ENCODE measurements at places on chromosomes 5 and 9.

GRCh38 chr5:93072831-93073459 is 508.1 kb downstream of the NR2F1-AS1 start:
- DNase-seq = no peak

DNA sequence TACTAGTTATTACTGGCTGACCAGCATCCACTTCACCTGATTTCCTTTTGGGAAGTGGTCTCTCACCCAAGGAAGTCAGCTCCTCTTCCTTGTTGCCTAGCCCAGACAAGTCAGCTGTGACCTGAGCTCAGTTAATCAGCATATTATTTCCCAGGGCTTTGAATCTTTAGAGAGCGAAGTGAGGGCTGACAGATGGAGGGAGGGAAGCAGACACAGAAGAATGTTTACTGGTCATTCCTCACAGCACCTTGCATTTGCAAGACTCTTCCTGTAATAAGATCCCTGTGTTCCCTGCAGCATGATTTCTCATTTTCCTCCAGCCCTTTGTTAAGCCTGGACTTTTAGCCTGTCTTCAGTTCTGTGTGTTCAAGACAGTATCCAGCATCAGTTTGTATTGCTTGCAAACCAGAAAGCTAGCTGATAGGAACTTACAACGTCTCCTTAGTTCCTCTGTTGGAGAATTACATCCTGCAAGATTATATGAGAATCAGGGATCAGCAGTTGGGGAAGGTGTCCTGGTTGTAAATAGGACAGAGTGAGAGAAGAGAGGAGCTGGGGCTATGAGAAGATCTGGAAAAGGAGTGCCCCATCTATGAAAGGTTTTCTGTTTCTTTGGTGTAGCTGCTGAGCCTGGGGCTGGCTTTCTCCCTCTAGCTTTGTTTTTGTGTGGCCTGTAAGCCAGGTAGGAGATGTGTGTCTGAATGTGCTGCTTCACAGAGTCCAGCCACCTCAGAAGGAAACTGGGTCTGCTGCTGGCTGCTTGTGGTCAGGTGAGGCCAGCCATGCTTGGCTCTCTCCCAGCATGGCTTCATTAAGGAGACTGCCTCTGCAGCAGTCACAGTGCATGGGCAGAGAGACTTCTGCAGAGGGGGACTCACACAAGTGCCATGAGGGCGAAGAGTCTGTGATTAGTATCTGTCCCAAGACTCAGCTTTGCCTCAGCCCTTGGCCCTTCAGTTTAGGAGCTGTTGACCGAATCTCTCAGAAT is 50.3 kb downstream of the MAN2A1 start:
- DNase-seq = no peak

DNA sequence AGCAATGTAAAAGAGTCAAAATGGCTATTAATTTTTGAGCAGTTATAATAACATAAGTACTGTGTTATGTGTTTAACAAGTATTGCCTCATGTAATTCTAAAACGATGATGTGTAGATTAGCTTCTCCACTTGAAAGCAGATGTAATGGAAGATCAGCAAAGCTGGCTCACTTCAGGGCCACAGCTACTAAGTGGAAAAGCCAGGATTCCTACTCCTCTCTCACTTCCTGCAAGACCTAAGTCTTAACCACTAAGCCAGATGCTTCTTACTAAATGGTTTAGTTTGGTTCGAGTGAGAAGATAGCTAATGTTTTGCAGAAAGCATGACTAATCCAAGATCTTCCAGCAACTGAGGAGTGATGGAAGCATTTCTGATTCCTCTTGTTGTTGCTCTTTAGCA is 15.7 kb upstream of the TNC start:
- no peak for DNase-seq

DNA sequence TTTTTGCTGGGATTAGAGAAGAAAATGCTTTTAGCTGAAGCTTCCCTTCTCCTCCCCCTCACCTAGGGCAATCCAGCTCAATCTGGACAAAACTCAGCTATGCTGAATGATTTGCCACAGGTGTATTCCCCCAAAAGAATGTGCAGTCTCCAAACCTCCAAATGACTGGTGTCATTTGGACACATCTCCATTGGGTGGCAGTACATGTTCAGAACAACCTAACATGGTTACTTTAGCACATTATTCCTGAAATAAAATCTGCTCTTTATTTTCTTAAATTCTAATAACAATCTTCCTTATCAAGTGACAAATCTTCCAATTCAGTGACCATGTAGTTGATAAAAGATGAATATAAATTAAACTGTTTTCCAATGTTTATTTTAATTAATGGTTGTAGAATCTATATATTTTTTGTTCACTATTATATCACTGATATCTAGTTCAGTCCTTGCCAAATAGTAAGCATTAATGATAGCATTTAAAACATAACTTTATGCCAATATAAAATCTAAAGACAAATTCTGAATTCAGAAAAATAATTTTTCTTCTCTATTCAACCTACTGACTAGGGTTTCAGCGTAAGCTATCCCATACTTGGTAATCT is 61.3 kb upstream of the MOCS2 start:
- DNase-seq = no peak

DNA sequence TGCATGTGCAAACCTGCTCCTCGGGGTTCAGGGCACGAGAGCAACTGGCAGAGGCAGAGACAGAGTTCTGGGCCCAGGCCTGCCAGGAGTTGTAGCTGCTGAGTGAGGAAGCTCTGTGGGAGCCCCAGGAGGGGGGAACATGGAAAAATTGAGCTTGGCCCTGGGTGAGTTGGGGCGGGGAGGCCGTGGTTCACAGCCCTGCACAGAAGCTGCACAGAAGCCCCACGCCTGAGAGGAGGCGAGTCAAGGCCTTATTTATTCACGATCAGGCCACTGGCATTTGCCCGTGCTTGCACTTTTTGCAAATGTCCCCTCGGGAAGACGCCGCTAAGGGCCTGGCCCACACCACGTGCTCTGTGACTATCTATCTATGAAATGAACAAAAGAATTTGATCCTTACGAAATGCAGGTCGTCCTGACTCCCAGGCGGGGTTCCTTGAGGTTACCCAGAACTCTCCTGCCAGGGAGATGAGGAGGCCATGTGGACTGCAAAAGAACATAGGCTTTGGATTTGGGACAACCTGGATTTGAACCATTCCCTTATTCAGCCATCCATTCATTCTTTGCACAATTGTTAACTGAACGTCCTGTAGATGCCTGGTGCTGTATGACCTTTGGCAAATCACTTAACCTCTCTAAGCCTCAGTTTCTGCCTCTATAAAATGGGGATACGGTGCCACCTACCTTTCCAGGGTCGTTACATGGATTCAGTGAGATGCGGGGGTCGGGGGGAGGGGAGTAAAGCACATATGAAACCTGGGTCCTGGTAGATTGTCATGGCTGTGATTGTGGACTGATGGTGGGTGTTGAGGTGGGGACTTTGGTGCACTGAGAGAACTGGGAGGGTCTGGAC is 17.9 kb downstream of the COL27A1 start:
- DNase-seq = no peak

DNA sequence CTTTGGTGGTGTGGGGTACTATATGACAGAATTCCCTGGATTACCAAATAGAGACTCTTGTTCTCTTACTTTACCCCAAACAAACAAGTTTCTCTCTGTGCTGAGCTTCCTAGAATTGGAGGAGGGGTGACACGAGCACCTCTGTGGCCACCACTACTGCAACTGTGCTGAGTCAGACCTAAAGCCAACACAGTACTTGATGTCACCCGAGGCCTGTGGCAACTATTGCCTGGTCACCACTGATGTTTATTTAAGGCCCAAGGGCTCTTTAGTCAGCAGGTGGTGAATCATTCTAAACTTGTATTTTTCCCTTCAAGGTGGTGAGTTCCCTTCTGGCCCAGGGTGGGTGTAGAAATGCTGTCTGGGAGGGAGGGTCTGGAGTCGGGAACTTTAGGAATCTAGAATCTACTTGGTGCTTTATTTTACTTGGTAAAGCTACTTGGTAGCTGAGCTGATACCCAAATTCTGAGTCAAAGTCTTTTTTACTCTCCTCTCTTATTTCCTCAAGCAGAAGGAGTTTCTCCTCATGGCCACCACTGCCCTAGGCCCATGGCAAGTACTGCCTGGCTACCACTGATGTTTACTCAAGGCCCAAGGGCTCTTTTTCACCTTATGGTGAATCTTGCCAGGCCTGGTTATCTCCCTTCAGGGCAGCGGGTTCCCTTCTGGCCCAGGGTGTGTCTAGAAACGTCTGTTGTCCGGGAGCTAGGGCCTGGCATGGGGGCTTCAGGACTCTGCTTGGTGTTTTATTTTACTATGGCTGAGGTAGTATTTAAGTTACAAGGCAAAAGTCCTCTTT is 9.8 kb downstream of the LURAP1L start:
- no peak for DNase-seq

DNA sequence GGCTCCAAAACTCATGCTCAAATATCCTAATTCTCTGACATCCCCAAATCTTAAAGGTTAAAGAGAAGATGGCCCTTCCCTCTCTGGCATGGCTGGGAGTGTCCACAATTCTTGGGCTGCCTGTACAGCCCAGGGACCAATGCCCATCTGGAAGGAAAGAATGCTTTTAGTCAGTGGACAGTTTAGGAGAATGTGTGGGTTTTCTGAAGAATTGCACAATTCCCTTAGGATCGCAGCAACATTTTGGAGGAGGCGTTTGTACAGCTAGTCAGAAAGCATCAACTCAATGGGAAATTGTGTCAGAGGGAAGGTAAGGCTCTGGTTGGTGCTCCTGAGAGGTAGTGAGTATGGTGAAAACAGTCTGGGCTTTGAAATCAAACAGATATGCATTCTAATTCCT is 15.0 kb downstream of the FAM193B start:
- no peak for DNase-seq

DNA sequence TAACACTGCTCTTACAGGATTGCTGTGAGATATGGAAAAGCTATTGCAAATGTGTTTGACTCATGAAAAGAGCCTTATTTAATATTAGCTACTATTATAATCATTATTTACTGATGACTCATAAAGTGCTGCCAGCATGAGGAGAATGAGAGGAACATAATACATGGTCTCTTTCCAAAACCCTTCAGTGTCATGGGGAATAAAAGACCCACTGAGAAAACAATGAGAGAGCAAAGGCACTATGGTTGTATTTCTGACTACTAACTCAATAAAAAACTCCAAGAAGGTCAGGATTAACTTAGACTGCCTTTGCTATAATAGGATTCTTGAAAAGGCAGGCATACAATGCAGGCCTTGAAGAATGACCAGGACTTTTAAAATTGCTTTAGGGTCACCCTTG is 633.5 kb downstream of the DTWD2 start:
- DNase-seq = no peak

DNA sequence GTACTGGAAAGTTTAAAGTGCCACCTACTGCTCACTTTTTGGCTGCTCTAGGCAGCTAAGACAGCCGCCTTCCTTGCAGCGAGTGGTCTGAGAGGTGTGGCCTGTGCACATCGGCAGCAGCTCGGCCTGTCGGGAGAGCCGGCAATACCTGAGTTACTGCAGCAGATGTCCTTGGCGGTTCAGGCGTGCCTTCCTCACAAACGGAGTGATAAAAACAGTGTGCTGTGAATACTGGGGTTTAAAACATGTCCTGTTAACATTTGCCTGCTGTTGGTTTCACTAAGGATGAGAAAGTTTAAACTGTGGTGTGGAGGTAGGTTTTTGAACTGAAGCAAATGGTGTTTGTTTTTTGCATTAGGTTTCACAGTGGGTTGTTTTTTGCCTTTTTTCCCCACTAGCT is 12.9 kb downstream of the TRAF2 start:
- no peak for DNase-seq

DNA sequence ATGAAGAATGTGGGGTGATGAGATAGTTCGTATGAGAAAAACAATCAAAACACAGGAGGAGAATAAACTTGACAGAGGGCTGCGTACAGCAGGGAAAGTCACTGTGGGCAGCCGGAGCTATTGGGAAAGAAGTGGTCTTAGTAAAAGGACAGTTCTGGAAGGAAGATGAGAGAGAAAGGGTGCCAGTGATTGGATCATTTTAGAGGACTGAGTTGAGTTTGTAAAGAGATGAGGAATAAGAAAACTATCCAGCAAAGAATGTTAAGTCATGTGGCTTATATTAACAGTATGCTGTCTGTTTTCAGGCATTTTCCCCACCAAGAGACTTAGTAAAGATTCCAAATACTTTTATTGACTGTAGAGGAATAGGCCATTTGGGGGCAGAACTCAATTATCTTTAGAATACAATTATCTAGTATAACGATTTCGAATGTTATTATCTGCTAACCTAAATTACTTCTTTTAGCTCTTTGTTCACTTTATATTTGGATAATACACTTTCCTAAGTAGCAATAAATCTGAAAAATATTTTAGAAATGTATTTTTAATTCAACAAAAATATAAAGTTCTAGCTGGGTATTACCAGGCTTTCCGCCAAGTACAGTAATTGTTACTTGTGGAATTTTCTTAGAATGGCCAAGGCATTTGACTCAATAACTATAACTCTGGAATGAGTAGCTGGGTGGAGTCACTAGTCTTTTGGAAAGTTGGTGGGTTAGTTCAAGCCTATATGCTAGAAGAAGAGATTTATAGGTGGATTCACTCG is 15.5 kb upstream of the LOX start:
- DNase-seq = no peak

DNA sequence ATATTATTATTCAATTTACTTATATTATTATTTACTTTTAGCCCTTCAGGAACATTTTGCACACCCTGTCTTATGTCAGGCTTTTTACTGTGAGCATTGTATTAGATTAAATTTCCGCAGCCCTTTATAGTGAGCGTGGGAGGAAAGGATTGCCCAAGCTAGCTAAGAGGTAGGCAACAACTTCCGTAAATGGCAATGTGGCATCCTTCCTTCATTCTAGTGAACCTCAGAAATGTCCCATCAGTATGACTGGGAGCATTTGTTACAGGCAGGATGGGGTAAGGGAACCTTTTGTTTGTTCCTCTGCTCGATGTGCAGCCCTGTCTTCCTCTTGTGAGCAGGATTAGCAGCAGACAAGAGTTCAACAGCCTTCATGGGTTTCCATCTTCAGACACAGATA is 6.2 kb upstream of the CD180 start:
- DNase-seq = no peak

GRCh38 chr5:106094204-106094607 is 1576.5 kb downstream of the EFNA5 start:
- no peak for DNase-seq

DNA sequence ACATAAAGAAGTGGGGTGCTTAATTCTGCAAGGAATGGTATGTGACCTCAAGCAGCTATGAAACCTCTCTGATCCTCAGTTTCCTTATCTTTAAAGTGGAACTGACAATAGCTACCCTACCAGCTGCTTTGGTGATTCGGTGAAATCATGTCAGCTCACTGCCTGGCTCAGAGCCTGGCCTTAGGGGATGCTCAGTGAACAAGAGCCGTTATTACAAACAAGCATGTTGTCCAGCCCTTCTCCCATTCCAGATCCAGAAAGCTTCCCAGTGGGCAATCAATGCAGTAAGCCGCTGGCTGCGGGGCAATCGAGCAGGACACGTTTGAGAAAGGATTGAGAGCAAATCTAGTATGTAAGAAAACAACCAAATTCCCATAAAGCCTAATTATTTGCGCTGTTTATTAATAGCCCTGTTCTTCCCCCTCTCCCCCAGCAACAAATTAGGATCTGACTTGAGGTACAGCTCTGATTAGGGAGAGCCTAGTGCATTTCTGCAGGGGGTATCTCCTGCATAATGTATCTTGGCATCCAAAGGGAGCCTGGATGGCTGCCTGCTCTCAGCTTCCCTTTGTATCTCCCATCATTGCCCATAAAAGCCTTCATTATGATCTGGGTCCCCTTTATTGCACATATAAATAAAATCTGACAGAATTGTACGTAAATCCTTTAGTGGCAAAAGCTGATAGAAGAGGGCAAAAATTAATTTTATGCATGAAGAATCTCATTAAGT is 371.4 kb downstream of the TMEM232 start:
- DNase-seq = no peak
